Fibroblast of skin of back (primary cell): ENCODE measurements at places on chromosomes 5 and 9.

GRCh38 chr5:163567811-163568210 is 62.4 kb downstream of the MAT2B start:
- DNase-seq: peak; percentile 79

GRCh38 chr5:36661456-36662220 is 55.2 kb downstream of the SLC1A3 start:
- DNase-seq: no peak

DNA sequence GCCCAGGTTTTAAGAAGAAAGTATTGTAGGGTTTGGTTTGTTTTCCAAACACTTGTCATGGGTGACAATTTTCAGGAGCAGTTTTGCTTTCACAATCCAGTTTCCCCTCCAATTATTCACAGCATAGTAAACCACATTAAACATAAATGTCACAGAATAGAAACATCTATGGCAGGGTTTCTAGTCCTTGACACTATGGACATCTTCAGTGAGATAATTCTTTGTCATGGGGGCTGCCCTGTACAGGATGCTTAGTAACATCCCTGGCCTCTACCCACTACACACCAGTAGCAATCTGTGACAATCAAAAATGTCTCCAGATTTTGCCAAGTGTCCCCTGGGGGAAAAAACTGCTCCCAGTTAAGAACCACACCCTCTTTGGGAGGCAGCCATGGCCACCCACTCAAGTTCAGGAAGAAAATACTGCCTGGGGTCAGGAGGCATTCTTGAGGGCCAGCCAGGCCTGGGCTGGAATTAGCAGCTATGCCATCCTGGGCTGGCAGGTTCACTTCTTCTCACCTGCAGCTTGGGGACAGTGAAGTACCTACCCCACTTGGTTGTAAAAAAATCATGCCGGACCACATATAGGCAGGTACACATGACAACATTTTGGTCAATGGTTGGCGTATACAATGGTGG is 116.3 kb downstream of the HSD17B3 start:
- DNase-seq: no peak

GRCh38 chr5:109756543-109757185 is 66.9 kb downstream of the MAN2A1 start:
- no peak for DNase-seq

GRCh38 chr5:36712706-36713105 is 106.3 kb downstream of the SLC1A3 start:
- no peak for DNase-seq

DNA sequence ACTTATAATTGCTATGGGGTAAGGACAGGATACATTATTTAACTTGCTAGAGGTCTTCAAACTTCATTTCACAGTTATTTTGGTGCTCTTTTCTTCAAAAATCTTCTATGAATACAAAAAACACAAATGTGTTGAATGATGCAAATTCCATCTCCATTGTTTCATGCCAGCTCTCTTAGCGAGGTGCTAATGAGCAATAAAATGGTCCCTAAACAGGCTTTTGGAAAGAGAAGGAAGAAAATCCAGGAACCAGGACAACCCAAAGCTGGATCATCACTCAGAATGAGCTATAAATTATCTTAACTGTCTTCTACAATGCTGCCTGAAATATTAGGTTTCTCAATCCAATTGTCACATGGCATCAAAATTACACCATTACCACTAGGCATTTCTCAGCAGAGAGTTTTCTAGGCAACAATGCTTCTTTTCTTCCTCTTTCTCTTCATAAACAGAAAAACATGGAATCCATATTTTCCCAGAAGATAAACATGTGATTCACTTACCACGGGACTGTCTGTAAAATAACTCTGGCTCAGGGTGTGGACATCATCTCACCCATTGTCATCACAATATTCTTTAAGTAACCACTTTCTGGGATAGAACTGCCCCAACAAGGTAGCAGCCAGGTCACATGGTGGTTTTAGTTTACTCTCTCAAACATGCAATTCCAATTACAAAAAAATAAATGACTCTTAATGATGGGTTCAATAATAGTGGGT is 249.4 kb downstream of the NPR3 start:
- peak; percentile 37 for DNase-seq

- peak; percentile 74 for DNase-seq
Observed at GRCh38 chr9:121331992-121332685, 37.9 kb downstream of the STOM start.

- peak; percentile 66 for DNase-seq
Observed at GRCh38 chr5:177491429-177491945, 5.9 kb downstream of the PDLIM7 start.

DNA sequence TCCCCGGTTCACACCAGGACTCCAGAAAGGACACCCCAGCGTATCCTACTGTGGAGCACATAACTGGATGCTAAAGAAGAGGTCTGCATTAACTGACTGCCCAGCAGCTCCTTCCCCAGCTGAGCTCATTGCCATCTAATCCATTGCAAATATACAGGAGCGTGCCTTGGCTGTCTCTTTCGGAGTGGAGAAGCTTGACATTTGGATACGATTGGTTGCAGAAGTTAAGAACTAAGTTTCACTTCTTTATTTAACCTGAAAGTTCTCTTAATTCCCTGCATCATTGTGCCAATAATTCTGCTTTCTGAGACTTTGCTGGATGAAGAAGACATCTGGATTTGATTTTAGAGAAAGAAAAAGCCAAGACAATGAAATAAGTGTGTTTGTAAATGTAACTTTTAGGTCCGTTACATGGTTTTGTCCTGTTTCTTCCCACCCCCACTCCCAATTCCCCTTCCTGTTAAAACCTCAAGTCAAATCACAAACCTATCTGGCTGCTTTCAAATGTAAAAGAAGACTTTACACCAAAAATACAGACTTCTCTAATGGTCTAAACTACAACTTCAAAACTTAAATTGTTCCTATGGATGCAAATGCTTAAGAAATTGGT is 33.9 kb downstream of the TAS2R1 start:
- DNase-seq: no peak

DNA sequence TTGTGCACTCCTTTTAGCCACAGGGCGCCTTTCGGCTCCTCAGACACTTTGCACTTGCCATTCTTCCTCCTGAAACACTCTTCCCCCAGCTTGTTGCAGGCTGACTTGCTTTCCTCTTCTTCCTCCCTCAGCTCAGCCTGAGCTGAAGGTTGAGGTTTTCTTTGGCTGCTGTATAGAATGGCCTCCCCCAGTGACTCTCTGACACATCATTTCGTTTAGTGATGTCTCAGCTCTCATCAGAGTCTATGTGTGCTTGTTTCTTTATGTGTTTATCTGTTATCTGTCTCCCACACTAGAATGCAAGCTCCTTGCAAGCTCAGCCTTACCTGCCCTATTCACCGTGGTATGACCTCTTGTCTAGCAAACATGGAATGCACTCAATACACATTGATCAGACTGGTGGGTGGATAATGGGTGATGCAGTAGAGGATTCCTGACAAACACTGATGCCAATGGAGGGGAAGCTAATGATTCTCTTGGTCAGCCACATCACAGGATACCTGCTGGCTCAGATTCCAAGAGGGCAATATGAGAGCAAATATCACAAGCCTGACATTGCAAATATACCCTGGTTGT is 112.9 kb upstream of the STC2 start:
- DNase-seq: no peak

DNA sequence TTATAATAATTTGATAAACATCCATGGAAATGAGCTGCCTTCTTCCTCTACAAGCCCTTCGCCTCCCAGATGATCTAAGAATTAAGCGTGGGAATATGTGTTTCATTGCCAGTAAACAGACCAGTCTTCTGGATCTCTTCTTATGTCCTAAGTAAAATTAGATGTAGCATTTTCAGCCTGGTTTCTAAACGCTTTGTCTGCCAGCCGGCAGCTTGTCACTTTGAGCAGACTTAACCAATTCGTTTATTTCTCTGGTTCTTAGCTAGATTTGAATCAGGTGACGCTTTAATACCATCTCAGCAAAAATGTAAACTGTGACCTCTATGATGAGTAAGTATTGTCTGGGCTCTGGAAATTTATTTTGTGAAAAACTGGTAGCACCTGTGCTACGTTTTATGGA is 380.6 kb upstream of the NUDT12 start:
- no peak for DNase-seq

DNA sequence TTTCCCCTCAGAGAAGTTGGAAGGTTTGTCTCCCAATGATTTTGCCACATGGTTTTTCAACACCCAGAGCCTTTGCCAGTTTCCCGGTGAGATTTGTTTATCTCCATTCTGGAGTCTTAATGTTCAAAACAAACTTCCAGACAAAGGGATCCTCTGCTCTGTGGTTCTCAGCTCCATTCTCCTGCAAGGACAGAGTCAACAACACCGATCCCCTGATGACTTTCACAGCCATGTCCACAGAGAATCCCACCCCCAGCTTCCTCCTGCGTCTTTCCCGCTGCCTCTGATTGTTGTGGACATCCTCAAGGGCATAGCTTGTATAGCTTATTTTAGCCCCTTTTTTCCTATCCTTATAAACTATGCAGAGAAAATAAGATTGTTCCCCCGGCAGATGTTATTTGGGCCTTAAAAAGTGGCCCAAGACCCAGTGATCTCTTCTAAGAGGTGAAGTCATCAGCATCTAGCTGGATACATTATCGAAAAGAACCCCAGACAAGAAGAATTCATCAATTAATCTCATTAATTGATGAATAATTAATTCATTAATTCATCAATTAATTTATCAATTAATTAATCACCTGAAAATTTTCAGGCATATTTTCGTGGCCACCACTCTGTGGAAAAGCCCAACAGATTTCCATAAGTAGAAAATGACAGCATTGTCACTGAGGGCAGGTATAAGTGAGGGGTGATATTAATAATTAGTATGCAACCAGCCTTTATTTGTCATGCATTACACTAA is 2.9 kb upstream of the ABLIM3 start:
- no peak for DNase-seq

DNA sequence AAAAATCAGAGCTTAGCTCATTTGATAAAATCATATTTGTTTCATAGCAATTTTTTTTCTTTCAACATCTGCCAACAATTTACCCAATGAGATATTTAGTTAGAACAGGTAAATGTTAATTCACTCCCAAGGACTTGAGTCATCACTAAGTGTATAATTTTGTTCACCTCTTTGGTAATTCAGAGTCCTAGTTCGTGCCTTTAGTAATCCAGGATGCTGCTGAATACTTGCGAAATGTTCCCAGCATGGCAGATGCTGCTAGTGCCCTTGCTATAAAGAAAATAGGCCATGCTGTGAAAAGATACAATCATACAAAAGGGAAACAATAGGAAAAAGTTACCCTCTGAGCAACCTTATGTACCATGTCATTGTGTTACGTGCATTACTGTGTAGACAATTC is 210.5 kb downstream of the CSNK1G3 start:
- no peak for DNase-seq

- DNase-seq: no peak
Observed at GRCh38 chr9:98783518-98784226, 12.7 kb downstream of the ANKS6 start.

GRCh38 chr9:6844267-6844666 is 86.5 kb downstream of the KDM4C start:
- no peak for DNase-seq

GRCh38 chr5:147776989-147777388 is 5.5 kb downstream of the JAKMIP2 start:
- no peak for DNase-seq

DNA sequence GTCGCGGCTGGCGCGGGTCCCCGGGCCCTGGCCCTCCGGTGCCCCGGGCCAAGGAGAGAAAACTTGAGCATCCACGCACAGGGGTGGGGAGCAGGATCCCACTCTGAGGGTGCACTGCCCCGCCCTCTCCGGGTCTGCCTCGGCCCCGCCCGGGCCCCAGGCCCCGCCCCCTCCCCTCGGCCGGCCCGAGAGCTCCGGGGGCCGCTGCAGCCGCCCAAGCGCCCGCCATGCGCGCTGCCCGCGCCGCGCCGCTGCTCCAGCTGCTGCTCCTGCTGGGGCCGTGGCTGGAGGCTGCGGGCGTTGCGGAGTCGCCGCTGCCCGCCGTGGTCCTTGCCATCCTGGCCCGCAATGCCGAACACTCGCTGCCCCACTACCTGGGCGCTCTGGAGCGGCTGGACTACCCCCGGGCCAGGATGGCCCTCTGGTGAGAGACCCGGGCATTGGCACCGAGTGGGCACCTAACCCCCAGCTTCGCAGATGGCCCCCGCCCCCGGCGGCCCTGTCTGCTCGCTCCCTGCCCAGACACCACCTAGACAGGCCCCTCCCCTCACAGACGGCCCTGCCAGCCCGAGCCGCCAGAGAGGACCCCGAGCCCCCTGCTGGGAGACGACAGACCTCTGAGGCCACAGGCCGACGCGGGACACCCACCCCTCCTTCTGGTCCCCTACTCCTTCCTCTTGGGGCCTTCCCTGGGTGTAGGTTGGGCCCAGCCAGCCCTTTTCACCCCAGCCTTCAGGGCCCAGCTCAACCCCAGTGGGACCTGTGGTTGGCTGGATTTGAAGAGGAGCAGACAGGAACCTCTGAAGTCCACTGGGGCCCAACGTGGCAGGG is at the start of gene CERCAM:
TSS of gene CERCAM (plus strand) at position 207 of the 831 bp plus-strand sequence. CDS start at position 228, 21 bp downstream.
- peak; percentile 61 for DNase-seq

DNA sequence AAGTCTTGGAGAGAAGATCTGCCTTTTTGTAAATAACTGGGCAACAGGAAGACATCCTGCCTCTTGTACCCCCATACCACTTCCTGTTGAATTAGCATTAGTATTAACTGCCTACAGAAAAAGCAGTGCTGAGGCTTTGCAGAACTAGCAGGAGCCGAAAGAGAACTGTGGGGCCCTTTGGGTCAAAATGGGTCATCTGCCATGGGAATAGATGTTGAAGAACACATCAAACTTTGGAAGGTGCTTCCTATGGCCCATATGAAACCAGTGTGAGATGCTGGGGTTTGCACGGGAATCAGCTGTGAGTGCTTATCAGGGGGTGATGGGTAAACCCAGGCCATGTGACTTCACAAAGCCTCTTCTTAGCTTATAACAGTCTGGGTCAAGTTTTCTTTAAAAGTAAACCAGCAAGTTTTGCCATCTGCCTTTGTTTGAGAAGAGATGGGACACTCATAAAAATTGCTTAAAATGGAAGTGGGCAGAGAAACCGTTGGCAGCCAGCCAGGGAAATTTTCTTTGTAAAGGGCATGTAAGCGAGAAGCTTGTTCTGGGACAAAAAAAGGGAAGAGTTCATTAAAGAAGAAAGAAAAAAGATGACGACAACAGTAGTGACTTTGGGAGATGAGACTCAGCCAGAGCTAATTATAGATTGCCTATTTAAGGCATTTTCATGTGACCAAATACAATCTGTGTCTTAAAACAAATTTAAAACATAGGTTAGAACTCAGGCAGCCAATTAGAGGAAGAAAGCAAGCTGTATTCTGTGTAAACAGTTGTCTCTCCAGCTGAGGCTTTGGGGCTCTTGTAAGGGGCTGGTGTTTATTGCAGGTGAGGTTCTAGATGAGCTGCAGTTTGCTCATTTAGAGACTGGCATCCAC is 4.4 kb downstream of the SLC25A25 start:
- peak; percentile 86 for DNase-seq

- DNase-seq: no peak
Observed at GRCh38 chr5:145489516-145489915, 345.6 kb downstream of the PRELID2 start.

DNA sequence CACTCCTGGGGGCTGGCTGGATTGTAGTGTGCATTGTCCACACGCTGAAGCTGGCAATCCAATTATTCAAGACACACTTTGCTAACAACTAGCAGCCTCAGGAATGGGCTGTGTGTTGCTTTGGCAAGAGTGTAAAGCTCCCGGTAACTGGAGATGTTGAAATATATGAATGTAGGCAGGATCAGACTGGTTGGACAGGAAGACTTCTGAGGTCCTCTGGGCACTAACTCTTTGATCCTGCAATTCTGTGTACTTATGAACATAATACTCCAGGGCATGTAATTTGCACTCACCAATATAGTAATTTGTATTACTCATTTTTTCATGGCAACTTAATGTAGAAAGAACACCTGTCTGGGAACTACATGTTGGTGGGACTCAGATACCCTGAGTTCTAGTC is 106.7 kb upstream of the SLC28A3 start:
- no peak for DNase-seq

- no peak for DNase-seq
Observed at GRCh38 chr5:64341340-64341739, 164.5 kb upstream of the RGS7BP start.
